A549 treated with DMSO at 1 μM for 4 hours (cell line): ENCODE measurements at places on chromosomes 12 and 14. TPM values are rescaled to one million over a fixed set of nuclear protein-coding genes. Genes with fewer than 3 reads are reported as not detected.

Gene WNT5B
- total RNA-seq, result 1.7 to 2.7 TPM (median 2.0 TPM) in 5 replicates

Gene TRAF3
- 21.5 to 32.1 TPM (median 28.5 TPM) in 5 replicates for total RNA-seq

Gene HHIPL1
- 0.11 to 0.28 TPM (median 0.17 TPM) in 5 replicates for total RNA-seq

Gene TFCP2
- total RNA-seq, result 16.3 to 23.6 TPM (median 21.9 TPM) in 5 replicates

Gene TMCC3
- total RNA-seq, result 1.0 to 1.5 TPM (median 1.3 TPM) in 5 replicates

Gene ALKBH2
- total RNA-seq, result 44.1 to 50.2 TPM (median 47.8 TPM) in 5 replicates

Gene SAMD15
- total RNA-seq, result 2.2 to 2.8 TPM (median 2.4 TPM) in 5 replicates

Gene GYS2
- total RNA-seq, result not detected in 5 replicates

Gene SLC10A1
- not detected in 5 replicates for total RNA-seq

Gene ACRBP
- 0.21 to 0.34 TPM (median 0.23 TPM) in 3 of 5 replicates, not detected in the others for total RNA-seq

Gene MYH7
- not detected in 5 replicates for total RNA-seq

Gene PRH2
- total RNA-seq, result 0.37 TPM in 1 of 5 replicates, not detected in the others

Gene PRB2
- total RNA-seq, result not detected in 5 replicates

Gene MUCL1
- not detected in 5 replicates for total RNA-seq

Gene TAS2R7
- total RNA-seq, result not detected in 5 replicates

Gene RD3L
- not detected in 5 replicates for total RNA-seq

Gene SLC39A9
- 44.5 to 49.5 TPM (median 45.8 TPM) in 5 replicates for total RNA-seq
